ENCODE measurements at places on chromosomes 13 and 19.

DNA sequence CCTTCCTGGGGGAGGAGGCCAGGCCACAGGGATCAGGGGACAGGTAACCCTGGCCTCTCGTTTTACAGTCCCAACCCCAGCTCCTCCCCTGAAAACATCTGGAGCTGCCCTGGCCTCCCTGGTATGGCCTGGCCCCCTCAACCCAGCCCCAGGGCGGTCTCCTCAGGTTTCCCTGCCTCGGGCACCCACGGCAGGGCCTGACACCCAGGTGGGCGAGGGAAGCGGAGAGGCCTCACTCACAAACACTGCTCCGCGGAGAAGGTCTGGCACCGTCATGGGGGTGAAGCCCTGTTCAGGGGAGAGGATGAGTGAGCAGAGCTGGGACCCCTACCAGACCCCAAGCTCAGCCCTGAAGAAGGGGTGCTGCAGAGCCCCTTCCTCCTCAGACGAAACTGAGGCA lies 6.5 kb upstream of the CCER2 start:
- DNase-seq = no peak

GRCh38 chr13:88754141-88754540 lies 1083.0 kb downstream of the SLITRK5 start:
- DNase-seq = no peak

DNA sequence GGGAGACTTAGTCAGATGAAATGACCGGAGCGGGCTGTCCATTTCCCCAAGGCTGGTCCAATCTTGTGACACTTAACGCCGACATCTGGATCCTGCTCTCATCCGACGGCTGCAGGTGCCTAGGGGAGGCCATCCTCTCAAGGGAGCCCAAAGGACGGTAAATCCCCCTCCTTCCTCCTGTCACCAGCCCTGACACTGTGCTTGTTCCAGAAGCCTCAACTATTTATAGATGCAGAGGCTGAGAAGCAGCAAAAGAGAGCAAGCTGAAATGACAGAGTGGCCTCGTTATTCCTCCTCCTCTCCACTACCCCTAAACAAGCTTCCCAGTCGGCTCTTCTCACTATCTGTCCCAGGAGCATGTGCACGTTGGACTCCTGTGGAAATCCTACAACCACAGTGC lies 533.7 kb downstream of the LIG4 start:
- peak; percentile 43 for DNase-seq

- DNase-seq = no peak
Measured at GRCh38 chr13:95535243-95535642, 17.3 kb upstream of the CLDN10 start.

GRCh38 chr19:18170714-18171255 lies 2.8 kb upstream of the IFI30 start:
- no peak for DNase-seq

DNA sequence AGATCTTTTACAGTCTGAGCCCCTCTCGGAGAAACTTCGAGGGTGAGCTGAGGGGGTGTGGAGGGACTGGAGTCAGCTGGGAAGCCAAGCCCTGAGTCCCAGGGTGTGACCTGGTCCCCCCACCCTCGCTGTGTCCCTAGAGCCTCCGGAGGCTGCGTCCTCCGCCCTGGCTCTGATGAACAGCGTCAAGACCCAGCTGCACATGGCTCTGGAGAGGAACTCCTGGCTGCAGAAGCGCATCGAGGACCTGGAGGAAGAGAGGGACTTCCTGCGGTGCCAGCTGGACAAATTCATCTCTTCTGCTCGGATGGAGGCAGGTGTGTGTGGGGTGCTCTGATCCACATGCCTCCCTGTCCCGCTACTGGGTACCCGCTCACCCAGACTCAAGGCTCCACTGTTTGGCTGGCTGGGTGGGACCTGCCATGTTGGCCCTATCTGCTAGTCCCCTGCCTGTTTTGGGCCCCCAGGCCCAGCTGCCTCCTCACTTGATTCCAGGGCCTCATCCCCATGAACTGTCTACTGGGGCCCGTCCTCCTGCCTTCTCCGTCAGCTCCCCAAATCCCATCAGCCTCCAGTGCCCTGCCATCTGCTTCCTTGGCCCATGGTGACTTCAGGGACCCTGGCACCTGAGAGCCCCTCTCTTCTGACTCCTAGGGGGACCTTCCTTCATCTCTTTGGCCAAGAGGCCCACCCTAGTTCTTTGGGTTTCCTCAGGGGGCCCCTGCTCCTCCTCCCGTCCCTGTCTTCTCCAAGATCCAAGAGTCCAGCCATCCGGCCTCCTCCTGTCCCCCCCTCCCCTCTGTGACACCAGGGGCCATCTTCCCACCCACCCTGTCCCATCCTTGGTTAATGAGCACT lies 1.5 kb downstream of the CCDC106 start:
- DNase-seq = no peak

DNA sequence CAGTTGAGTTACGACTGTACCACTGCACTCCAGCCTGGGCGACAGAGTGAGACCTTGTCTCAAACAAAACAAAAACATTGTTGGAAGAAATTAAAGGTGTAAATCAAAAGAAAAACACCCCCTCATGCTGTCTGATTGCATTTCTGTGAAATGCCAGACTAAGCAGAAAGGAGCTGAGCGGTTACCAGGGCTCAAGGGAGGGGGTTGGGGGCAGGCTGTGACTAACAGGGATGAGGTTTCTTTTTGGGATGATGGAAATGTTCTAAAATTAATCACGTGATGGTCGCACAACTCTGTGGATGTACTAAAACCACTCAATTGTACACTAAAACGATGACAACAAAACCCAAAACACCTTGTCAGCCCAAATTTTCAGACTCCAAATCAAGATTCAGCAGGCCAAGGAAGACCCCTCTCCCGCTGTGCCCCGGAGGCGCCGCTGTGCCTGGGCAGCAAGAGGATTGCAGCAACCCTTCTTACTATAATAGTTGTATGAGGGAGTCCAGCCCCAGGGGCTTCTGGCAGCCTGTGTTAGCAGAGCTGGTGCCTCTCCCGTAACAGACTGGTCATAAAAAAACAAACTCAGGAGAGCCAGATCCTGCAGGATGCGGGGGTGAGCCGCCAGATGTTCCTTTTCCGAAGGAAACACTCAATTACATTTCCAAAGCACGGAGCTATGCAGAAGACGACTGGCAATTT lies 20.9 kb downstream of the CAPS start:
- no peak for DNase-seq

DNA sequence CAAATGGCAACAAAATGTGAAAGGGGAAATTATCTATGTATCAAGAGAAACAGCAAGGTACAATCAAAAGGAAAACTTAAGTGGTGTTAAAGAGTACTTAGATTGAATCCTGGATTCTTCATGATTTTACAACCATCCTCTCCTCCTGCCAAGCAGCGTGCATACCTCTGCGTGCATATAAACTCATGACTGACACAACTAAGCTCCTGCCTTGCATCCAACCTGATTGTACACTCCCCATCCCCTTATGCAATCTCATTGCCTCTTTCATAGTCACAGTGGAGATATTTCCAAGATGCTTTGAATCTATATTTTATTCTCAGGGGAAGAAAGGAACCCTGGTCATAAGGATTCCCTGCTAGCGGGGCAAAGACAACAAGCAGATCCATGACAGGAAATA lies 499.9 kb downstream of the KCTD12 start:
- DNase-seq = no peak

DNA sequence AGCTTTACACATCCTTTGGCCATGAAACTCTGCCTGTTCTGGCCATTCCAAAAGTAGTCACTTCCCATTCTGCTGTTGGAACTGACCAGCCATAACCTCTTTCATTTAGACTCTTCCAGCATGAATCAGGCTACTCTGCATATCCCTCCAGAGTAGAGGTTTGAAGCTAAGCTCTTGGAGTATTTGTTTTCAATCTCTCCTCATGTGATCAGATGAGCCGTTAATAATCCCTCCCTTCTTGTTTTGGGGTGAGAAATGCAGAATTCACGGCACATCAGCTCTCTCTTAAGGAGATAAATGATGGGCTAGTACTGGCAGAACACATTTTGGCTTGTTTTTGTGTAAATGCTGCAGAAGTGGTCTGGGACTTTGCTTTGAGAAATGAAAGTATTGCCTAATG lies 519.9 kb downstream of the PCDH17 start:
- DNase-seq = no peak

DNA sequence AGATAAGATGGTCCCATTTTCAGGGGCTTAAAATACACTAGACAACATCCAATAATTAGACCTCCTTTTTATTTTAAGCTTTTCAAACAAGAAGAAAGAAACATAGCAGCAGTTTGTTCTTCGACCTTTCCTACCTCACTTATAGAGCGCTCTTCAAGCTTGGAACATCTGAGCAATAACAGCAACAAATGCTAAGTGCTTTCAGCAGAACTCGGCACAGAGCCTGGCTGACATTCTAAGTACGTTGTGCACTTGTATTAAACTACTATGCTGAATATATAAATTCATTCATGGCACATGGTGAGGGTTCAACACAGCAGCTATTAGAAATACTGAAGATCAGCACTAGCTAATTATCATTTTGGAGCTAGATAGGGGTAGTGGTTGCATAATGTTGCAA lies 256.1 kb upstream of the MAB21L1 start:
- DNase-seq = no peak

GRCh38 chr19:38852231-38853044 lies 2.7 kb upstream of the HNRNPL start:
- DNase-seq = no peak

DNA sequence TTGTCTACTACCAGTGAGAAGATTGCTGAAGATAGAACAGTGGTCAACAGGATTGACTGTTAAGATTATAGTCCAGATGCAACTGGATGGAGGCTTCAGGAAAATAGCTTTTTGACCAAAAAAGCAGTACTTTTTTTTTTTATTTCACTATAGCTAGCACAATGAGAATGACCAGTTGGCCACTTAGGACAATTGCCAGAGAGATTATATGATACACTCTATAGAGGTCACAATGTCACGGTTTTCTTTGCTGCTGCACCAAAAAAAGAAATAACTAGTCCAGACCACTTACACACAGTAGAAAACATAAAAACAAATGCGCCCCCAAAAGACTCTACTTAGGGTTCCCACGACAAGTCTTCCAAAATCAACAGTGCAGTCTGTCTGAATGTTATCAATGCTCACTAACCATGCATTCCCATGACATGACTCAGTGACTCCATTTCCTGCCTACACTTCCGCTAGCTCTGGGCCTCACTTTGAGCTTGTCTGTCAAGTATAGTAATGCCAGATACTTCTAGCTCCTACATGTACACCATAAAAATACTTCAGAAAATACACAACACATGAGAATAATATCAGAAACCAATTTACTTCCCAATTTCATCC lies 209.1 kb upstream of the STARD13 start:
- DNase-seq = no peak

DNA sequence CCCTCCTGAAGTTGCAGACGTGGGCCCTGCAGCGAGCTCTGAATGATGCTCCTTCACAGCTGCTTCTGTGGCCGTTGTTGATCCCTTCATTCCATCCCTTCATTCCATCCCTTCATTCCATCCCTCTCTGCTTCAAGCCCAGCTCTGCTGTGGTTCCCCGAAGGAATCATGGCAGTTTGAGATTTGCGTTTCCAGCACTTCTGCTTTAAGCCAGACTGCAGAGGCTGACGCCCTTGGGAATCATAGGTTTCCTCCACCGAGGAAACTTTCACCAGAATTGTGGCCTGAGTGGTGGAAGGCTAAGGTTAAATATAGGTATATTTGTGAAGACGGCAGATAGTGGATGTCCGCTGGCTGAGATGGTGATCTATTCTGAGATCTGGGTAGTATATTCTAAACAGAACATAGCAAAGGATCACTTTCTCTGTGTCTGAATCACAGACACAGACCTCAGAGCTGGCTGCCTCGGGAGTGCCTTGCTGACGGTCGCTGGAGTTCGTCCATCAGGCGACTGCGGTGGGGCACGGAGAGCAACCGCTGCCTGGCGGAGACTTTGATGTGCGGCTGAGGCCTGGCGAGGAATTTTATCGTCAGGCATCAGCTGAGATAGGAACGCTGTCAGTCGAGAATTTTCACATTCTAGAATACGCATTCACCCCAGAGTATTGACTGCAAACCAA lies 42.8 kb upstream of the DCUN1D2 start:
- DNase-seq = no peak

DNA sequence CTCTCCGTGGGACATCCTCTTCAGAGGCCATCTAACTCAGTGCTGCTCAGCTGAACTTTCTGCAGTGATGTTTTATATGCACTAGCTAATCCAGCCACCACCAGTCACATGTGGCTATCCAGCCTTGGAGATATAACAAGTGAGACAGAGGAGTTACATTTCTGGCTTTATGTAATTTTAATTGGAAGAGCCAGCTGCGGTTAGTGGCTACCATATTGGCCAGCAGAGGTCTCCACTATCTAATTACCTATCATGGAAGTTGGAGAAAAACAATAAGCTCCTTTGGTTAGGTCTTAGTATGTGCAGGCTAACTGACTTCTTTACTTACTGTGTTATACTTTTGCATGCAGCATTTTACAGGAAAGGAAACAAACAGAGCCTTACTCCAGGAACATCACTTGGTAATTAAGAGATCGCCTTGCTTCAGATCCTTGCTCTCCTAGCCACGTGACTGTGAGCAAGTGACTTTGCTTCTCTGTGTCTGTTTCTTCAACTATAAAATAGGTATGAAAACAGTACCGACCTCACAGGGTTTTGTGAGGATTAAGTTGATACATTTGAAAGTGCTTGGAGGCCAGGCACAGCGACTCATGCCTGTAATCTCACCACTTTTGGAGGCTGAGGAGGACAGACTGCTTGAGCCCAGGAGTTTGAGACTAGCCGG lies 1.6 kb upstream of the KLK10 start:
- DNase-seq = no peak

GRCh38 chr19:53147645-53148044 lies 11.2 kb downstream of the ZNF347 start:
- DNase-seq = no peak

GRCh38 chr13:34833562-34834182 lies 108.4 kb upstream of the NBEA start:
- no peak for DNase-seq

DNA sequence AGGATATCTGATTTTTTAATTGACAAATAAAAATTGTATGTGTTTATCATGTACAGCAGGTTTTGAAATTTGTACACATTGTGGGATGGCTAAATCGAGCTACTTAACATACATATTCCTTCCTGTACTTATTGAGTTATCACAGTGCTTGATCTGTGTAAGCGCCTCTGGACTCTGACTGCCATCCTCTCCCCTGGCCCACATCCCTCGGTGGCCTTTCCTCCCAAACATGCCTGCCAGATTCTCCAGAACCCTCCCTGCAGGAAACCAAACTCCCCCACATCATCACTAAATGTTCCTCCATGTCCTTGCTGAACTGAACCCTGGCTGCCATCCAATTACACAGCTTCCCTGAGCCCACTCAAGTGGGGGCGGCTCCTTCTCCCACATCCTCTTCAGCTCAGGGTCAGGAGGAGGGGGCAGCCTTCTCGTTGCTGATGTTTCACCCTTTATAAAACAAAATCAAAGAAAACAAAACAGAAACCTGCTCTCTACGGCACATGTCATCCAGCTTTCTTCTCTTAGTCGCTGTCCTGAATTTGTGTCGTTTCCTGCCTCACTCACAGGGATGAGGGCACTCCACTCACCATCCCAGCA lies 97.1 kb upstream of the SPATA13 start:
- no peak for DNase-seq
